ENCODE measurements at places on chromosomes 13 and 19.
A peak's percentile ranks its signal among the peaks of the same experiment; 100 is the strongest.

GRCh38 chr19:35211545-35212230 lies 16.9 kb downstream of the FAM187B start:
- DNase-seq, result no peak

DNA sequence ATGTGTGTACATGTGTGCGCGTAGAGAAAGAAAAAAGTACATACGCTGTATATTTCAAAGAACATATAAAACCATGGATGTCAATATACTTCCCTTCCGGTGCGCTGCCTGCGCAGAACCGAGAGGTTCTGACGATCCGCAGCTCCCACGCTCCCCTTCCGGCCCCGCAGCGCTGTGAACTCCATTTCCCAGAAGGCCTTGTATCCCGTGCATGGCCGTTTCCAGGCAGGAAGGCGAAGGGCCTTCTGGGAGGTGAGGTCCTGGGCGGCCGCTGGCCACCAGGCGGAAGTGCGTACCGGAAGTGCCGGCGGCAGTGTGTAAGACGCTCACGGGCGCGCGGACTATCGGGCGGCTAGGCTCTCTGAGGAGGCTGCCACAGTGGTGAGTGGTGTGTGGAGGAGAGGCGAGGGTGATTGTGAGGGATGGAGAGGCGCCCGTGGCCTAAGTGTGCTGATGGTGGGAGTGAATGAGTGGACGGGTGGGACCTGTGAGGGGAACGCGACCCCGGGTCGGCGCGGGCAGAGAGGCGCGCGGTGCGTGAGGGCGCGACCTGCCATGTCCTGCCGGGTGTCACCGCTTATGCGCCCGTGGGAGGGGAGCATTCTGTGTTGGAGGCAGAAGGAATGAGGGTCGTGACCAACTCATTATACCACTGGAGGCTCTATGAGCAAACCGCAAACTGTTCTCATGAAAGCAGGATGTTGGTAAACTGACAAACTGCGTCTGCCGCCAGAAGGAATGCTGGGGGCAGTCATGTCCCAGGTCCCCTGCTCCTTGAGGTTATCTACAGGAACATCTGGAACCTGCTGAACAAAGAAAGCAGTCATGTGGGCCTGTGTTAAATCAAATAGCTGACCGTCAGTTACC lies at the start of gene ERVK3-1:
Gene ERVK3-1 (plus strand): TSS at position 313 of the 867 bp plus-strand sequence. CDS start 6,792 bp downstream, outside the sequence.
- peak; percentile 97 for DNase-seq

GRCh38 chr19:35253316-35254286 lies 4.8 kb downstream of the LSR start:
- peak; percentile 52 for DNase-seq

GRCh38 chr13:54836273-54836672 lies 1807.7 kb downstream of the OLFM4 start:
- DNase-seq, result no peak

DNA sequence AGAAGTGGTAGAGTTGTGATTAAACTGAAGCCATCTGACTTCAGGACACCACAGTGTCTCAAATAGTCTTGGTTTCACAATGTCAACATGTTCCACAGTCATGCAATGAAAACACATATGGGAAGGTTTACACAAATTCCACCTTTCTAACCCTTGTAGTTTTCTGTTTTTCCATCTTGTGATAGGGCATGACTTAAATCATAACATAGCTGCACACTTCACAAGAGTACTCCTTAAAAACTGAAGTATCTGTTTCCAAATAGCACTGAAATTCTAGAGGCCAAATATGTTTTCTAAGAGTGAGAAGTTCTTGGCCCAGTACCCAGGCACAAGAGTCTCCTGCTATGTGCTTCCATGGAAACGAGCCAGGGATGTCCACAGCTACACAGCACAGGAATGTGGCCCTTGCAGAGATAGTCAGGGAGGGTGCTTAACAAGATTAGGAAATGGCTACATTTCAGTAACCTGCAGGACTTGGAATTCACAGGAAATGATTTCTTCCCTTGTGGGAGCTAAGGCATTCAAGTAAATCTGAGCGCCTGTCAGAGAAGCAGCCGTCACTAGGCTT lies 269.1 kb downstream of the NDFIP2 start:
- DNase-seq, result no peak

DNA sequence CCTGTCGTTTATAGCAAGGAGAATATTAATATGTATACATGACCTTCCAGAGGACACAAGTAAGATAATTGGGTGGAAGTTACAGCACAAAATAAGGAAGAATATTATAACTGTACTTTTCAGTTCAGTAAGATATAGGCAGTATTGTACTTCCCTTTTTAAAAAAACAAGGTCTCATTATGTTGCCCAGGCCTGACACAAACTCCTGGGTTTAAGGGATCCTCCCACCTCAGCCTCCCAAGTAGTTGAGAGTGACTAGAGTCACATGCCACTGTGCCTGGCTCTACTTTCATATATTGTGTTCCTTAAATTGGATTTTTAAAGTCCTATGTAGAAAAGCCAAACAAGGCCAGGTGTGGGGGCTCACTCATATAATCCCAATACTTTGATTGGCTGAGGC lies 19.5 kb upstream of the MAB21L1 start:
- DNase-seq, result no peak

DNA sequence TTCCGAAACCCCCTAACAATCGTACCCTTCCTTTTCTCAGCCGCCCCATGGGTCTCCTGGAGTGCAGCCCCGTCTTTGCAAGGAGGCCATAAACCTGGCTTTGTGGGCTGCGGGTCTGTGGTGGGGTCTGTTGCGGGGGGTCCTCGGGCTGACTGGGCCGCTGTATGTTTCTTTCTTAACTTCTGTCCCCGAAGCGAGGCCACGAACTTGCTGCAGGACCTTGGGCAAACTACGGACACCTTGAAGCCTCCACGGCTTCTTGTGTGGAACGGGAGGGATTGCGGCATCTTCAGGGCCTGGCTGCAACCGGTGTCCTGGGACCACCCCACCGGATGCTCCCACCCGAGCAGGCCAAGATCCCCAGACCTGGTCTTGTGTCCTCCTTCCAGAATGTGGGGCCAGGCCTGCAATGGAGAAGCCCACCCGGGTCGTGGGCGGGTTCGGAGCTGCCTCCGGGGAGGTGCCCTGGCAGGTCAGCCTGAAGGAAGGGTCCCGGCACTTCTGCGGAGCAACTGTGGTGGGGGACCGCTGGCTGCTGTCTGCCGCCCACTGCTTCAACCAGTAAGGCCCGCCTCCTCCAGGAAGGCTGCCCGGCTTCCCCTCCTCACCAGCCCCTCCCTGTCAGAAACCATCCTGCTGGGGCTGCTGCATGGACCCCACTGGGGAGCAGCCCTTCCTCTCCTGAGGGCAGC lies 12.0 kb downstream of the TIMM13 start:
- DNase-seq, result peak; percentile 74

DNA sequence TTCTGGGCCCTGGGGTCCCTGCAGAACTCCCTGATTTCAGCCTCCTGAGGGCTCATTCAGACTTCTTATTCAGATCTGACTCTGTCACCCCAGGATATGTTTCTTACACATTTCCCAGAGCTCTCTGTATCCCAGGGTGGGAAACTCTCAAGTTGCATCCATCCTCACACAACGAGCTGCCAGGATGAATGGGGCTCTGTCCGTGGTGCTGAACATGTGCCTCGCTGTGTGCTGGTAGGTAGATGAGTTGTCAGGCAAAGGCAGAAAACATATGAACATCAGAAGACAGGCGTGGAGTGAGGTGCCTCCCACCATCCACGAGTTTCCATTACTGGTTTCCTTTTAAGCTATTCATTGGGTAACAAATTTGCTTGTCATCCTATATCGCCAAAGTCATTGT lies 11.4 kb upstream of the IGFL1 start:
- no peak for DNase-seq

GRCh38 chr19:53506728-53507127 lies 31.2 kb upstream of the ZNF331 start:
- no peak for DNase-seq

GRCh38 chr19:36169084-36169760 lies 17.0 kb upstream of the COX7A1 start:
- no peak for DNase-seq

DNA sequence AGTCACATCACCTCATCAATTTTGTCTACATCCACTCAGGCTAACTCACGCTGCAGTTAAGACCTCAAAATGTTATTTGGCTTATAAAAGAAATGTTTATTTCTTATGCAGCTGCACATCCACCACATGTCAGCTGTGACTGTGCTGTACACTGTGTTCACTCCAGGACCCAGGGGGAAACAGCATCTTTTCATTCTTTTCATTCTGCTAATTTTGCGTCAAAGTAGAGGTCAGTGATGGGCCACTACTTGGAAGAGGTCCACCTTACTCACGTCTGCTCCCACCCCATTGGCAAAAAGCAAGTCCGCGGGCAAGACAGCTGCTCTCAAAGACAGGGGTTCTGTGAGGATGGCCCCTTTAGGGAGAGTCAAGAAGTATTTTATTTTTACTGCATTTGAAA lies 4.5 kb upstream of the DCT start:
- DNase-seq, result no peak

DNA sequence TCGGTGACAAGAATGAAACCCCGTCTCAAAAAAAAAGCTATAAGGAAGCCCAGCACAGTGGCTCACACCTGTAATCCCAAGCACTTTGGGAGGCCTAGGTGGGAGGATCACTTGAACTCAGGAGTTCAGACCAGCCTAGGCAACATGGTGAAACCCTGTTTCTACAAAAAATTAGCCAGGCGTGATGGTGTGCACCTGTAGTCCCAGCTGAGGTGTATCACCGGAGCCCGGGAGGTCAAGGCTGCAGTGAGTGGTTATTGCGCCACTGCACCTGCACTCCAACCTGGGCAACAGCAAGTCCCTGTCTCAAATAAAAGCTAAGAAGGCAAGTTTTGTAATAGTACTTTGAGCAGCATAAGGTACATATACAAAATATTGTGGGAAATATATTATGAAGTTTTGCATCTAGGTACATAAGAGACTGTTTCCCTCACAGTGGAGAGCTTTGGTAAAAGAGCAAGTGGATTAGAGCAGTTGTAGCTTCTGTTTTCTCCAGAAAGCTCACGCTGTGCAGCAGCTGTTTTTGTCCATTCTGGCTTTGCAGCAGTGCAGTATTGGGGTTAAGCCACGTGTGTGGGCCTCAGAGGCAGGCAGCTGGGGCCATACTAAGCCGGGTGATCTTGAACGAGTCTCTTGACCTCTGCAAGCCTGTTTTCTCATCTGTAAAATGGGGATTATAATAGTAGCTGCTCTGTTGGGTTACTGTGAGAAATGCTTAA lies 35.4 kb downstream of the ARHGAP35 start:
- DNase-seq, result no peak

GRCh38 chr13:46150134-46150693 lies 31.8 kb downstream of the LCP1 start:
- no peak for DNase-seq

GRCh38 chr13:65650321-65650720 lies 1579.8 kb downstream of the PCDH9 start:
- DNase-seq, result no peak

DNA sequence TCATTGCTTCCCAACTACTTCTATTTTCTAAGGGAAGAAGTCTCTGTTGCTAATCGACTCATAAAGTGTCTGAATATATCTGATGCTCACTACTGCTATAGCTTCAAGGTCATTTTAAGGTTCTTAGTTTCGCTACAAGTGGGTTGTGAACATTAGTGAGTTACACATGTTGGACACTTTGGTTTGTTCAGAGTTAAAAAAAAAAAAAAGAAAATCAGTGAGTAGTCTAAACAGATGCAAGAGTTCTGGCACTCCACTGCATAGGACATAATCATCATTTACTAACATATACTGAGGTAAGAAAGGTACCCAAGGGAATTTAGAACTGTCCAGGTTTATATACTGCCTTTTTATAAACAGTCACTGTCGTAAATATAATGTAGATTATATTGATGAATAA lies 108.8 kb downstream of the KLF12 start:
- no peak for DNase-seq

DNA sequence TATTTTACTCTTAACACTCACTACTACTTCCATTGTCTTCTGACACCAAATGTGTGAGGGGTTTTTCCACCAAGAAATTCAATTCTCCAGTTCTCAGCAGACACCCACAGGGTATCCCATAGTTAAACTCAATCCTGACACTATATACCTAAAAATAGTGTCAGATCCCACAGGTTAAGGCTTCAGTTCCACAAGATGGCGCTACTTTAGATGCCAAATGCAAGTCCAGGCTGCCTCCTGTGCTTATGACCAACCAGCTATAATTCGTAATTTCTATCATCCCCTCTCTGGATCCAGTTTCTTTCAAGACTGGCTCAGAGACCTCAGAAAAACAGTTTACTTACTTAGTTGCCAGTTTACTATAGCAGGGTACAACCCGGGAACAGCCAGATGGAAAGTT lies 1146.2 kb upstream of the SPRY2 start:
- no peak for DNase-seq

DNA sequence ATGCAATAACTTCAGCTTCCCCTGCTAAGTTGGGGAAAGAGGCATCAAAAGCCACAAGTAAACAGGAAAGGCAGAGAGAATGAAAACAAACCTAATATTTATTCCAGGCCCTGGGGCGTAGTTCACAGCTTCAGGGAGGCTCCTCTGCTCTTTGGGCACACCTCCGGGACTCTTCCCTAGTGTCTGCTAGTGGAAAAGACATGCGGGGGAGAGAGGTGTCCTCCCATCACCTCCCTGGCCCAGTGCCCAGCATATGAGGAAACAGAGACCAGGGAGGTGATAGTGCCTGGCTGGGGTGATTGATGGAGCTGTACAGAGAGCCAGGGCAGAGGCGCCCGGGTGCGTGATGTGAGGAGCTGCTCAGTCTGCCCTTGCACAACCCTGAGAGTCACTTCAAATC lies 71.0 kb downstream of the RASL11A start:
- DNase-seq, result no peak

GRCh38 chr19:42628411-42629140 lies 33.9 kb upstream of the CEACAM8 start:
- no peak for DNase-seq

GRCh38 chr13:102799426-102800144 lies 666 bp downstream of the BIVM start:
- no peak for DNase-seq

DNA sequence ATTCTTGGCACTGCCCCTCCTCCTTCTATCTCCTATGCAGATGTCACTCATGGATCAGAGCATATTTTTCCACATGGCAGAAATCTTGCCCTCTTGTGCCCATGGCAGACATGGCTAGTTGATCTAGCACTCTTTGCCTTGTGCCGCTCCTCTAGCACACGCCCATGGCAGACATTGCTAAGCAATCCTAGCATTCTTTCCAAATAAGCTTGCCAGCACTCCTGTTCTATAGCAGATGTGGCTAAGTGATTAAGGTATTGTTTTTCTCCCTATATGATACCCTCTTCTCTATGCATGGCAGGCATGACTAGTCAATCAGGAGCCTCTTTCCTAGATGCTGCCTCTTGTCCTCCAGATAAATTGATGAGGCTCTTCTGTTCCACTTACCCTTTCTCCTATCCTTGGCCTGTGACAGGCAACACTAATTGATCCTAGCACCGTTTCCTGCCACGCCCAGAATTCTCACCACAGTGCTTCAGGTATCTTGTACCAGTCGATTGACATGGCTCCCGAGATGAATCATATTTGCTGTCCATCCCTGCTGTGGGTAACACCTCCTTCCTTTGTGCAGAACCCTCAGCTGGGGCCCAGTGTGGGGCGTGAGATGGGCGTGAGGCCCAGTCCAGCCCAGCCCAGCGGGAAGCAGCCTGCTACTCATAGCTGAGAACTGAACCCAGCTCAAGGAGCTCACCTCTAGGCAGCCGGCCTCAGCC lies 26.9 kb downstream of the TMED1 start:
- no peak for DNase-seq

Measured in vagina (tissue), 2 donors.